ENCODE measurements at places on chromosomes 16 and 17.

GRCh38 chr16:80587071-80587470 lies 46.3 kb downstream of the DYNLRB2 start:
- no peak for DNase-seq

GRCh38 chr17:64009571-64010402 lies 10.6 kb downstream of the ICAM2 start:
- no peak for DNase-seq

DNA sequence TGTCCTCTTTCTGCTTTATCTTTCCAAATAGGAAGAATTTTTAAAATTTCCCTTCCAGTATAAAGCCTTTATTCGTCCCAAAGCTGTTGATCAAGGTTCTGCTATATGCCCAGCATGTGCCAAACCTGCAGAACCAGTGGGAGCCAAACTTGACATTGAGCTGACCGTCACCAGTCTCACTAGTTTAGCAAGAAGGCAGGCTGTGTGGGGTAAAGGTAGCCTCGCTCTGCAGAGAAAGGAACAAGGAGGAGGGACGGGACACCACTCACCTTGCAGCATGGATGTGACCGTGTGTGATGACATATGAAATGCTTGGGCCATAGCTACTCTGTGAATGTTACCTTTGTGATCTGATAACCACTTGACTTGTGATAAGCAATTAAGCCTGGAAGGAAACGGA lies 392.2 kb downstream of the CPPED1 start:
- DNase-seq, result no peak

GRCh38 chr16:31071861-31072260 lies 2.2 kb downstream of the ZNF668 start:
- DNase-seq, result no peak

DNA sequence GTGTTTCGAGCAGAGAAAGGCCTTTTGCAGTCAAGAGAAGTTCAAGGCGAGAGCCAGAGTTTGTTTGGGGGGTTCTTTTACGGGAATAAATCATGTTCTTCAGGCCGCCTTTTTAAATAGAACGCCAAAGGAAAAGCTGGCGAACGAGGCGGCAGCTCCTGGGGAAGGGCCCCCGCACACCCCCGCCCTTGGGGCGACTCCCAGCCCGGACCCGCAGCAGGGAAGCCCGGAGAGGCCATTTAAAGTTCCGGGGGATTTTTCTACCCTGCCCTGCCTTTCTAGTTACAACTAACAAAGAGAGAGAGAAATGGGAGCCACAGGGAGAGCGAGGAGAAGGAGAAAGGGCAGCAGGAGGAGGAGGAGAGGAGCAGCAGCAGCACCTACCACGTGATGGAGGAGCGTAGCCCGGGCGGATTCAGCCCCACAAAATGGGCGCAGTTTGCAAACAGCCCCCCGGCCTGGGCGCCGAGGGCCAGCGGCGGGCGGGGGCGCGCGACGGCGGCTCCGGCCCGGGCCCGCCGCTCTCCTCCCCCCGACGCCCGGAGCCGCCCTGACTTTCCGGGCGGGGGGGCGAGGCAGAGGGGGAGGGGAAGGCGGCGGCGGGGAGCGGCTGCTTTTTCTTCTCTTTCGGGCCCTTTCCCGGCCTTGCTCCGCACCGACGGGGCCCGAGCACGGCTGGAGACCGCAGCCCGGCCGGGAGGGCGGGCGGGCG lies 634 bp downstream of the KANSL1 start:
- peak; percentile 61 for DNase-seq

- DNase-seq, result no peak
Observed at GRCh38 chr16:1299012-1299867, 10.2 kb upstream of the UBE2I start.

DNA sequence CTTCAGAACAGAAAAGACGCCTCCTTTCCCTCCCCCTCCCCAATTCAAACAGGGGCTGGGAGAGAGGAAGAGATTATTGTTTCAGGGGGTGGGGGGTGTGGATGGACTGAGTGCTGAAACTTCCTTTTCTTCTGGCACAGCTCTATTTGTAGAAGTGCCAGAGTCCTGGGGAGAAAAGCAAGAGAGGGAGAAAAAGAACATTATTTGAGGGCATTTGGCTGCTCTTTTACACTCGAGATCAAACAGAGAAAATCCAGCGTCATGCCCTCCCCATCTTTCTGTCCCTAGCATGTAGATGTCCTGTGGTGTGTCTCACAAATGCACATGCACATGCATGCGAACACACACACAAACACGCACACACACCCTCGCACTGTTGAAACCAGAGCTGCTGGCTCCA lies 13.0 kb downstream of the ARL4D start:
- DNase-seq, result no peak

- no peak for DNase-seq
Observed at GRCh38 chr17:9322326-9322725, 253.3 kb downstream of the STX8 start.

GRCh38 chr17:47246120-47246519 lies 7.5 kb upstream of the ITGB3 start:
- no peak for DNase-seq

GRCh38 chr17:78872486-78872885 lies 30.5 kb downstream of the CEP295NL start:
- no peak for DNase-seq

DNA sequence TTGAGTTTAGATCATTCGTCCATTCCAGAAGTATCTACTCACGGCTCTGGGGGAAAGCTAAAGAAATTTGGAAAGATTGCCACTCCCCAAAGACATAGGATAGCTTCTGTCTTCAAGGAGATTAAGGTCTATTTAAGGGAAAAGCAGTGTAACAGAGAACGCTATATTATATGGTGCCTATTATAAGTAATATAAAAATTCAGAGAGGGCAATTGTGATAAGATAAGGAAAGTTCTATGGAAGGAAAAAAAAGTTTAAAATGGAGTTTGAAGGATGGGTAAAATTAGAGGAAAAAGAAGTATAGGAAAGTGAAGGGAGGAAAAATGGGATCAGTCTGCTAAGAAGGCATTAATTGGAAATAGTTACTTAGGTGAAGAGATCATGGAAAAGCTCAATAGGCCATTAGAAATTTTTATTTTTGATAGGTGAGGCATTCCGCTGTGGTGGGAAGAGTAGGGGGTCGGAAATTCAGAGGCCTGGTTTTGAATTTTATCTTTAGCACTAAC lies 690 bp upstream of the CDC27 start:
- no peak for DNase-seq

DNA sequence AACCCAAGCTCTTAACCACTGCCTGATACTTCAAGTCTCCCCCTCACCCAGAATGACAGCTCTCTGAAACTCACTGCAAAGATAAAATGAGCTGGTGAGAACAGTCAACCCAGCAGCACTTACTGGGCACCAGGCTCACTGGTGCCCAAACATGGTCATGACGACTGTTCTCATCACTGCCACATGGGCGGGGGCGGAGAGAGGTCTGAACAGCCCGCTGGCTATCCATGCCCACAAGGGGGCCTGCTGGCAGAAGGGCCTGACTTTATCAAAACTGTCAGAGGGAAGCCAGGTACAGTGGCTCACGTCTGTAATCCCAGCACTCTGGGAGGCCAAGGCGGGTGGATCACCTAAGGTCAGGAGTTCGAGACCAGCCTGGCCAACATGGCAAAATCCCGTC lies 4.0 kb downstream of the MYBBP1A start:
- DNase-seq, result no peak

GRCh38 chr16:11972128-11972527 lies 4.4 kb upstream of the SNX29 start:
- no peak for DNase-seq

- DNase-seq, result no peak
Observed at GRCh38 chr16:67713647-67714273, 5.4 kb downstream of the GFOD2 start.

DNA sequence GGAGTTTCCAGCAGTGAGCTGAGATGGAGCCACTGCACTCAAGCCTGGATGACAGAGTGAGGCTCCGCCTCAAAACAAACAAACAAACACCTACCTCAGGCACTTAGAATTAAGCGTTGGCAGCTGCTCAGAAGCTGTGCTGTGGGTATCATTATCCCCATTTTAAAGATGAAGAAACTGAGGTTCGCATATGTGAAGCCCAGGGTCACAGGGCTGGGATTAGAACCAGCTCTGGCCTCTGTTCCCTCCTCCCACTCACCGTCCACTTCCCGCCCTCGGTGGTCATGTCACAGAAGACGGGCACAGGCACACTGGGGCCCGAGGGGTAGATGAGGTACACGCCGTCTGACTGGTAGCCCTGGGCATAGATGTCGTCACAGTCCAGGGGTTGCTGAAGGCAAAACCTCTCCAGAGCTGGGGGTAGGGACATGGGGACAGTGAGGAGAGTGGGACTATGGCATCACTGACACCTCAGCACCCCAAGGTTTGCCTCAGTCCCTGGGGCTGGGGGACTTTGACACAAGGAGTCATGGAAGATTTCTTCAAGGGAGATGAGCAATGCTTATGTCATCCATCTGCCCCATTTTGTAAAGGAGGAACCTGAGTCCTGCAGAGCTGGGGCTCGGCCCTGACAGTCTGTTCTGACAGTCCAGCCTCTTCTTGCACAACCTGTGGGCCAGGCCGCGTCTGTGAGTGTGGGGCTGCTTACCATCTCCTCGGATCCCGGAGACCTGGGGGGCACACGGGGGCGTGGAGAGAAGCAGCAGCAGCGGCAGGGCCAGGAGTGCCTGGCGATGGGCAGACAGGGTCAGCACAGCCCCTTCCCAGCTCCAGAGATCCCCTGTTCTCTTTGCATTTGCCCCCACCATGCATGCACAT lies 700 bp downstream of the MFAP4 start:
- no peak for DNase-seq

GRCh38 chr17:4478318-4478830 lies 20.3 kb upstream of the SPNS2 start:
- no peak for DNase-seq

- DNase-seq, result no peak
Observed at GRCh38 chr17:73003487-73003886, 89.0 kb downstream of the SLC39A11 start.

DNA sequence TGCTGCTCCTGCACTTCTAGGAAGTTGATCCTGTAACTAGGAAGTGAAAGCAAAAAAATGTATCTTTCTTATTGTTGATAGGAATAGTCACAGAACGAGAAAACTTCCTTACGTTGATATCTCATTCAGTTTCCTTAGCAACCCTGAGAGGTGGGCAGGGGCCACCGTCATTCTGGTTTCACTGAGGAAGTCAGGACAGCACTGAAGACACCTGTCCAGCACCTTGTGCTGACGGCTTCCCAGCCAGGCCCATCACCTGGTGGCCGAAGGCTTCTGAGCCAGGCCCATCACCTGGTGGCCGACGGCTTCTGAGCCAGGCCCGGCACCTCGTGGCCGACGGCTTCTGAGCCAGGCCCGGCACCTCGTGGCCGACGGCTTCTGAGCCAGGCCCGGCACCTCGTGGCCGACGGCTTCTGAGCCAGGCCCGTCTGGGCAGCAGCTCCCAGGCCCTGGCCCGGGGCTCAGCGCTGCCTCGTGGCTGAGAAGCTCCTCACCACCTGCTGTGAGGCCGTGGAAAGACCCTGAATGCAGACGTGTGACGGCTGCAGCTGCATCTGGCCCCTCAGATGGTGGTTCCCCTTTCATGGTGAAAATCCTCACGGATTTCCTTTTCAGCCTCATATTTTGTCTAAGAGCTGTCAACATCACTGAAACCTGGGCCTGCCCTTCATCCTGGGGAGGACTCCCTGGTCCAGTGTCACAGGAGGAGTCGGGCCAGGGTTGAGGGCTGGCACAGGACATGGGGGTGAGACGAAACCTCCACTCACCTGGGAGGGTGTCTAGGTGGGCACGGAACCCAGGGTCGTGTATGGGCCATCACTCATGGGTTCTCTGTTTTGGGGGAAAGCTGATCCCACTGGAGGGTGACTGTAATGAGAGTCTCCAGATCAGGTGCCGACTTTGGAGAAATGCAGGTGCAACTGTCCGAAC lies 33.0 kb upstream of the ZNF750 start:
- DNase-seq, result no peak

DNA sequence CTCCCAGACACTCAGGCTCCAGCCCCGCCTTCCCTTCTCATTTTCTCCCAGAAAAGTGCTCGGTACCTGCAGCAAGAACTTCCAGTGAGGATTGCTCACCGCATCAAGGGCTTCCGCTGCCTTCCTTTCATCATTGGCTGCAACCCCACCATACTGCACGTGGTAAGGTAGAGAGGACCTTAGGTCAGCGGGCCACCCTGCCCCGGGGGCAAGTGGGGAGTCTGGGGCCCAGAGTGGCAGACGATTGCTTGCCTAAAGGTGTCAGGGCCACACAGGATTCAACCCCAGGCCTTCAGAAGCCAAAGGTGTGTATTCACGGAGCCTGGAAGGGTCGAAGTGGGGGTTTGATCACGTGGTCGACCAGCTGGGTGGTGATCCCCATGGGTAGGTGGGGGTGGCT lies 1.4 kb downstream of the BCKDK start:
- no peak for DNase-seq

- DNase-seq, result no peak
Observed at GRCh38 chr16:15775209-15775608, 81.6 kb downstream of the MYH11 start.

DNA sequence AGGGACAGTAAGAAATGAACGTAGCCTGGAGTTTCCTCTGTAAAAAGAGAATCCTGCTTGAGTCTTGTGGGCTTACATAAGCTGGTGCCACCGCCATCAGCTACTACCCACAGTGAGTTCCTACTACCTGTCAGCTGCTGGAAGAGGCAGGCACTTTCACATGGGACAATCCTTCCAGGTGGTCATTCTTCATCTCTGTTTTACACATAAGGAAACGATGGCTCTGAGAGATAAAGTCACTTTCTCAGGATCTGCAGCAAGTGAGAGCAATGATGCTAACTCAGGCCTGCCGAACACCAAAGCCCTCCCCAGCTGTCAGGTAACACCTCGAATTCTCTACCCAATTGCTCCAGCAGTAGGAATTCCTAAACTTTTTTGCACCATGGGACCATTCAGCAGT lies 26.6 kb downstream of the PIK3R5 start:
- no peak for DNase-seq

- DNase-seq, result no peak
Observed at GRCh38 chr16:31022544-31023251, 10.7 kb upstream of the STX4 start.

- no peak for DNase-seq
Observed at GRCh38 chr17:78852709-78853121, 12.1 kb upstream of the USP36 start.

GRCh38 chr16:17296431-17296830 lies 174.3 kb downstream of the XYLT1 start:
- no peak for DNase-seq

DNA sequence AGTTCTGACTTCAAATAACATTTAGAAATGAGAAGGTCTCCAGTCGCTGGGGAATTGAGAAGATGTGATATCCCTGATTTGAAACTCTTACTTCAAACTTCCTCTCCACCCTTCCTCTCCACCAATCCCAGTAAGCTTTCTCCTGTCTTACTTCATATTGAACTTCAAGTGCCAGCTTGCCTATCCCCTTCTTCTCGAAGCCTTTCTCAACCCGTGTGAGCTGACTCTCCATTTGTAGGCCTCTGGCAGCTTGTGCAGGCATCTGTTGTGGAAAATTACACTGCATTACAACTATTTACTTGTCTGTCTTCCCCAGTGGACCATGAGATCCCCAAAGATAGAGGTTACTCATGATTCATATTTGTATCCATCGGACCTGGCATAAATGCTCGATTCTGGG lies 280.8 kb upstream of the CDH5 start:
- DNase-seq, result no peak

- DNase-seq, result no peak
Observed at GRCh38 chr16:16045879-16046278, 96.5 kb downstream of the ABCC1 start.
